Activated CD8-positive, alpha-beta T cell treated with anti-CD3 and anti-CD28 coated beads, Interleukin-2, amount 10 ng/mL, durations not matched to agents 7 days and 5 days (primary cell): ENCODE measurements at places on chromosomes 1 and 21. TPM values are rescaled to one million over a fixed set of nuclear protein-coding genes. Genes with fewer than 3 reads are reported as not detected.

The HOOK1 gene
- total RNA-seq, result 4.0 TPM

The CR1 gene
- total RNA-seq, result 0.16 TPM

- DNase-seq, result no peak
Measured at GRCh38 chr1:71944006-71944405, 338.3 kb downstream of the NEGR1 start.

The CD53 gene
- total RNA-seq, result 392 TPM

The PLXNA2 gene
- total RNA-seq, result 0.84 TPM

The CRYBG2 gene
- 7.6 TPM for total RNA-seq

DNA sequence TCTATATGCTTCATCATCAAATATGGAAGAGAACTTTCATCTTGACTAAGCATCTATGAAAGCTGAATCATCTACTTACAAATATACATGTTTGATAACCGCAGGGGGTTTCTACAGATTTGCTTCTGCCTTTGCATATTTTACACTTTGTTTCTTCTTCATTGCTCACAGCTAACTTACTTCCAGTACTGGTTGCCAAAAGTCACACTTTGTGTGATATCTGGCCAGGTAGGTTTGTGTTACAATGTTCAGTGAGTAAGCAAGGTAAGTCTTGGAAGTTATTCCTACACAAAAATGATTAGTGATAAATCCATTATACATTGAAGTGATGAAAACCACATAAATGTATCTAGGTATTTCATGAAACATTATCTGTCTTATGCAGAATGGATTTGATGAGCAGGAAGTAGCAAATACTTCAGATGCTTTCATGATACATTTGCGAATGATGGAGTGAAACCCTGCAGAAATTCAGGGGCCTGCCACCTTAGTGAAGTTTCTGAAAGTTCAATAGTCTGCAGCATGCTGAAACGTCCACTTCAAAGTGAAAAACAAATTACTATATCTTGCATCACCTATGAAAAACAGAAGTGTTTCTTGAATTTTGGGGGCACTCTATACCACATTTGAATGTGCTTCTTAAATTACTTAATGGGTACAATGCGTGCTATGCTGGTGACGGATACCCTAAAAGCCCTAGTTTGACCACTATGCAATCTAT, 187.3 kb downstream of the ATP6V1G3 start:
- DNase-seq, result no peak

DNA sequence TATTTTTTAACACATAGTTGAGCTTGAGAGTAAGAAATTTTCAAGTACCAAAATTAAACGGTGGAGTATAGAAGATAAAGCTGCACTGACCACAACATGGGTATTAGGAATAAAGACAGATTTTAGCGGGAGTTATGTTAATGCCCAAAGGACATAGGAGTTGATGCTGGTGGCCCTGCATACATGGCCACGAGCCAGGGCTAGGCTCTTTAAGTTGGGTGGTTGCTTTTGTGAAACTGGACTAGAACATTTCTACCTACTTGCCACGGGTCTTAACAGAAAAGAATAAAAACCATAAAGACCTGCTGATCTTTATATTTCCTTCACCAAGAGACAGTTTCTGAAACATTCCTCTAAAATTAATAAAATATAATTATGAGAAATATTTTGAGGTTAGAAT, 14.9 kb downstream of the EDEM3 start:
- DNase-seq, result no peak

DNA sequence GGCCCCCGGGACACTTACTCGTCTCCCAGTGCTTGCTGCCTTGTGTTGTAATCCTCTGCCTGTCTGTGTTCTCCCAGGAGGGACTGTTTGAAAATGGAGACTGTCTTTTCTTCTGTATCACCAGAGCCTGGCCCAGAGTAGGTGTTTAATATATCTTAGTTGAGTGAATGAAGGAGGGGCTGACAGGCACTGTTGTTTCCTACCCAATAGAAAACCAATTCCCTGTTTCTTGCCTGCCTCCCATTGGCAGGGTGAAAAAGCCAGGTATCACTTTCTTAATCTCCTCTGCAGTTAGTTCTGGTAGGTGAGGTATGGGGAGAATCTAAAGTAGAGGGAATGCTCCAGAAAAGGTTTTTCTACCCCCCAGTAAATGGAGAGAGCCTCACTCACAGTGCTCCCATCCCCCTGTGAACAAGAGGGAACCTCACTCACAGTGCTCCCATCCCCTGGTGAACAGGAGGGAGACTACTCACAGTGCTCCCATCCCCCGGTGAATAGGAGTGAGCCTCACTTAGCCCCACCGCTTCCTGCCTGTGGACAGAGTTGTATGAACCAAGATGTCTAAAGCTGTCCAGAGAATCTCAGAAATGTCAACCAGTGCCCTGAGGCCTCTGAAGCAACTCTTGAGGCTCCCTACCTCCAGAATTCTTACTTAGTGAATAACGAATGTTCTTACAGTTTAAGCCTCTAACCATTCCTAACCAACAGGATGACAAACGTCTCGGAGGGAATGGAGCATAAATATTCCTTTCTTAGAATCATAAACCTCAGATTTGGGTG, at the start of gene GJA5:
Gene GJA5 (minus strand): TSS at position 122 of the 780 bp plus-strand sequence. CDS start 1,364 bp downstream, outside the sequence.
- DNase-seq, result no peak

The OR2L3 gene
- not detected for total RNA-seq

DNA sequence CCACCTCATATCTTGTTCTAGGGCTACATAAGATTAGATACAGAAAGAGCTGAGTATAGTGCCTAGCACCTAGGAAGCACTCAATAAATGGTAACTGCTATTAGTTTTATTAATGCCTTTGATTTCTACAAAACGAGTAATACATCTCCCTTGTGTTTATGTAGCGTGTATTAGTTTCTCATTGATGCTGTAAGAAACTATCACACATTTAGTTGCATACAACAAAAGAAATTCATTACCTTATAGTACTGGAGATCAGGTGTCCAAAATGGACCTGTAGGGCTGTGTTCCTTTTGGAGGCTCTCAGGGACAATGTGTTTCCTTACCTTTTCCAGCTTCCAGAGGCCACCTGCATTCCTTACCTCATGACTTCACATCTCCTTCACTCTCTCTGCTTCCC, 961 bp upstream of the ERO1B start:
- no peak for DNase-seq

- DNase-seq, result no peak
Measured at GRCh38 chr1:152565115-152565514, 1.5 kb downstream of the LCE3E start.

- no peak for DNase-seq
Measured at GRCh38 chr1:19138331-19138730, 71.7 kb downstream of the UBR4 start.

DNA sequence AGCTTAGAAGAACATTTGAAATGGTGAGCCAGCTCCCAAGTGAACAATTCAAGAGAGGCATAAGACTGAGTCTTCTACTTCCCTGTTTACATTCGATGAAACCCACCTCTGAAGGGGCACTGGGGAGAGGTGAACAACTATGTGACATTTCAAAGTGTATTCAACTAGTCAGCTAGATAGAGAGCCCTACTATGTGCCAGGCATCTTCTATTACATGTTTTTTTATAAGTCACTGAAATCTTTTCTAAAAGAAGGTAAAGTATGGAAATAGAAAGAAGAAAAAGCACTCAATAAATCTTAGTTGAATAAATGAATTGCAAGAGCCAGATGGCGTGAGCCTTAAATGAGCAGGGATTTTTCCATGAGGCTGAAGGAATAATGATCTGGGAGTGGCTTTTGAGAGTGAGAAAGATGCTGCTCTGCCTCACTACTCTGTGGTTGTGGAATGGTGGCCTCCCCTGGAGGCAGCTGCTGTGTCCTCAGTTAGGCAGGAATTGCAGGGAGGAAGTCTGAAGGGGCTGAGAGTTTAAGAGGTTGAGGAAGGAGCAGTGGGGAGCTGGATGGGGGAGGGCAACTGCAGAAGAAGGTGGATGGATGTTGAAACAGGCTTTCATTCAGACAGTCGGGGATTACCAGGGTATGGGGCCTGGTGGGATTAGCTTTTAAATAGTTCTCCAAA, 10.4 kb upstream of the PTPRF start:
- no peak for DNase-seq

DNA sequence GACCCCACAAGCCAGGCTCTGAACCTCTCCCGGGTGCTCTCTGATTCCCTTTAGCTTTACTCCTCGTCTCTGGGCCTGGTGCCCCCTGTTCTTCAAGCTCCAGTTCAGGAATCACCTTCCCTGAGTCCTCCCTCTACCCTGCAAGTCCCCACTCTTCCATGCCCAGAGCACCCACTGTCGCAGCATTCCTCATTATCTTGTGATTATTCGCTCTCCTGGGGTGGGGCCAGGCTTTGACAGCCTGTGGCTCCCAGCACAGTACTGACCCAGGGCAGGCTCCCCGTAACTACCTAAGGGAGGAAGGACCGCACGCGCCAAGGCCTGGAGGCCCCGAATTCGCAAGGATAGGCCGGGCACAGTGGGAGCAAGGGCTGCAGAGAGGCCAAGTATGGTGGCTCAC, 734 bp upstream of the C1orf210 start:
- no peak for DNase-seq
